ENCODE measurements at places on chromosomes 7 and 10.

GRCh38 chr7:94440451-94441039, 45.9 kb downstream of the COL1A2 start:
- DNase-seq, result no peak

DNA sequence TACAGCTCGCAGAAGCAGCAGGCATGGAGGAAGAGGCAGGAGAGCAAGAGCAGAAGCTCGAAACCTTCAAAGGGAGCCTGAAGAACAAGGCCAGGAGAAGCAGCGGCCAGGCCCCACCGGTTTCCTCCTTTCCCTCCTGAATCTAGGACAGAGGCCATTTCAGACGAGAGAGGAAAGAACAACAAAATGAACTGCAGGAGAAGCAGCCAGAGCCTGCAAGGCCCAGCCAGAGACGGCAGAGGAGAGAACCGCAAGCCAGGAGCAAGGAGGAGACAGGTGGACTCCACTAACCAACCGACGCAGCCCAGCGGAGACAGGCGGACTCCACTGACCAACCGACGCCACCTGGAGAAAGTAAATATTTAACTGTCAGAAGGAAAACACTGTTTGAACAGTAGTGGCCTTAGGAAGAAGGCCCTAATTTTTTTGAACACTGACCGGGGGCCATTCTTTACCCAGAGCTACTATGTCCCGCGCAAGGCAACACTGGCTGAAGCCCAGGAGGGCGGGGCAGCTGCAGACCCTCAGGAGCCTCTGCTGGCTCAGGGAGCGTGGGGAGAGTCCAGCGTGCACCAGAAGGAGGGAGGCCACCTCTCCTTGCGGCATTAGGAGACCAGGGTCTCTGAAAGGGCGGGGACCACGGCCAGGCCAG, 559.2 kb downstream of the PTPRN2 start:
- DNase-seq, result peak; percentile 60

DNA sequence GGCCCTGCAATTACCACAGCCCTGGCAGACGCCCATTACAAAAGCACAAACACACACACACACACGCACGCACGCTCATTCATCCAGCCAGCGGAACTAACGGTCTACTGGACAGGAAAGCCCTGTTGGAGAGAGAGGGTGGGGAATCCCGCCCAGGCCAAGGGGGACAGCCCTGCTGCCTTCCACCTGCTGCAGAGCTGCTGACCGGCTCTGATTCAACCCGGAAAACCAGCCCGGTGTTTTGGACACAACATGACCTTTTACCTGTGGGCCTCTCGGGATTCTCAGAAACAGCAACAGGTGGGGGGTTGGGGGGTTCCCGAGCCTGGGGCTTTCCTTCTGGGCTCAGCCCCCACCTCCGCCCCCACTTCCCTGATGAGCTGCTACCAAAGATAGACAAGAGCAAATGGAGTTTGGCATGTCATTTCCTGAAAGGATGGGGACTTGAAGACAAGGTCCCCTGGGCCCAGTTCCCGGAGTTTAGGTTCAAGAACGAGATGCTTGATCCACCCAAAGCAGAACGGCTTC, 18.5 kb upstream of the SERPINE1 start:
- no peak for DNase-seq

DNA sequence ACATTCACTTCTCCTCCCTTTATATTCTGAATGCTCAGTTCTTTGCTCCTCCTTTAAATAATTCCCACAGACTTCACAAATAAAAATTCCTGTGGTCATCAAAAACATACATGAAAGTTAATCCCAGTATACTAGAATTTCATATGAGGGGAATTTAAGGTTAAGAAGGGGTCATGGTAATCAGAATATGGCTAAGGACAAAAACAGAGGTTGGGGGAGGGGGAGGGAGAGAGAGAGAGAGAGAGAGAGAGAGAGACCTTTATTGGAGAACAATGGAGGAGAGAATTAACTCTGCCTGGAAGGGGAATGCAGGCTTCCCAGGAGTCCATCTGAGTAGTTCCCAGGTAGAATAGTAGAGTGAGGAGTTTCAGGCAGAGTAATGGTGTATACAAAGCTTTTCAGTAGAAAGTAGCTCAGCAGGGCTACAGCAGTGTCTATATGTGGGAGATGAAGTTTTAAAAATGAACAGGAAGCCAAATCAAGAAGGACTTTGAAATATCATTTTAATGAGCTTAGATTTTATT, 5.2 kb upstream of the CUBN start:
- no peak for DNase-seq

Measured in sigmoid colon (tissue), 7 donors.